Activated gamma-delta T cell treated with anti-CD3 and anti-CD28 coated beads, Interleukin-2, amount 50 U/mL, for 16 hours (primary cell): ENCODE measurements at places on chromosomes 13 and 19.

- DNase-seq: no peak
Measured at GRCh38 chr19:6958791-6959190, 62.4 kb downstream of the MBD3L2B start.

DNA sequence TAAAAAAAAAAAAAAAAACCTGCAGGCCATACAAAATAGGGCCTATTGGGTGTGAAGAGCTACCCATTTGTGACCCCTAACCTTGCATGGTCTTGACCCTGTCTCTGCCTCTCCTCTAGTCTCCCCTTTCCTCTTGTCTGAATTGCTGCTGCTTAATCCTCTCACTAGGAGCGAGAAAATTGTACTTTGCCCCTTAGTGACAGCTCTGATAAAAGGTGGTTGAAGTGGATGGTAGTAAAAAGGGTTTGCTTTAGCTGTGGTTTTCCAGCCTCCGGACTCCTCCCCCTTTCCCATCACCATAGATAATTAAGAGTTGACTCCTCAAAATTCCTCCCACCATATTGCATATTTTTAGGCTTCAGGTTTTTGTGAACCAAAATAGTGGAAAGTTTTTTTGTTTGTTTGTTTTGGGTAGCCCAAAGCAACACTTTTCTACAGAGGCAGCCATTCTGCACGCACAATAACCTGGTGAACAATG lies 23.5 kb downstream of the ACTN4 start:
- no peak for DNase-seq

DNA sequence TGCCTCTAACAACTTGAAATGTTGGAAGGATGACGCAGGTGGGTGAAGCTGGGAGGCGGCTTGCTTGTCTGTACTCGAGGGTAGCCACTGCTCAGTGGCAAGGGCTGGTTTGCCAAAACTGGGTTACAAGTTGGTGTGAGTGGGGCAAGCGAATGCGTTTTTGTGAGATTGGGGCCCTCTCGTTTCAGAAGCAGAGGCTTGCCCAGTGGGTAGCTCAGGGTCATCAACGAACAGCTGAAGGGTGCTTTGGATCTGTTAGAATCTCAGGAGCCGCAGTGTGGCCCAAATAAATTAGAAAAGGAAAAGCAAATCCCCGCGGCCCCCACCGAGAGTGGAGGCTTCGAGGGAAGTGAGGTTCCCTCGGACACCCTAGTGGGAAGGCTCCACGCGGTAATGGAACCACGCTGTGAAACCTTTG lies 7.3 kb downstream of the ATP4B start:
- DNase-seq: no peak

- no peak for DNase-seq
Measured at GRCh38 chr19:13505761-13506470, 363 bp downstream of the CACNA1A start.

- no peak for DNase-seq
Measured at GRCh38 chr13:112954488-112955270, 14.3 kb upstream of the MCF2L start.

GRCh38 chr19:50478901-50479715 lies 2.5 kb upstream of the GARIN5A start:
- no peak for DNase-seq

DNA sequence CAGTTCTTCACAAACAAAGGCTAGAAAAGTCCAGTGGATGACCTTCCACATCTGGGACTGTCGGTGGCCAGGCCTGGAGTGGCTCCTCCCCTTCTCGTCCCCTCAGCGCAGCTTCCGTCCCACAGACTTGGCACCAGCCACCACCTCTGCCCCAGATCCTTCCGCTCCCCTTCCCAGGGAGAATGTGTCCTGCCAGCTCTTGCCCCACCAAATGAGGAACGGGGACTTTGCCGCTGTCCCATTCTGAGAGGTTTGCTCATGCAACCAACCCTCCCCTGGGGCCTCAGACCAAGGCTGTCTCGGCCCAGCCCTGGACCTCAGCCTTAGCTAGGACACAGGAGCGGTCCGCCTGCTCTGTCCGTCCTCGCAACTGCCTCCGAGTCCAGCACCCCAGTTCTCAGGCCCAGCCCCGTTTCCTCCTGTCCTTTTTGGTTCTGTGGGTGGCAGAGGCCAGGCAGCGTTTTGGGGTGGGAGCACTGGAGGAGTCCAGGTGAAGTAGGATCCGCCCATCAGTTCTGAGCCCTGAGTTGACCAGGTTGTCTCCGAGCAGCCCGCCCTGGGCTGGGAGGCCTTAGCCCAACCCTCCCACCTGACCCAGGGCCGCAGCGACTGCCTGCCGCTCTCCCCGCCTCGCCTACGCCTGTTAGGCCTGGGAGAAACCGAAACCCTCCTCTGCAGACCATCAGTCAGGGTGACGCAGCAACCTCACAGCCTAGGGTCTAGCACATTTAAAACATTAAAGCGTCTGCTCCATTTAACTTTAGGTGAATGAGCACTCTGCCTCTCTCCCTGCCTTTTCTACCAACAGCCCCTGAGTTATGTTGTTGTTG lies 284.3 kb downstream of the FOXO1 start:
- DNase-seq: no peak

GRCh38 chr19:11673608-11674041 lies 65.1 kb downstream of the ZNF823 start:
- no peak for DNase-seq

- no peak for DNase-seq
Measured at GRCh38 chr19:50190439-50190891, 13.0 kb upstream of the MYH14 start.

DNA sequence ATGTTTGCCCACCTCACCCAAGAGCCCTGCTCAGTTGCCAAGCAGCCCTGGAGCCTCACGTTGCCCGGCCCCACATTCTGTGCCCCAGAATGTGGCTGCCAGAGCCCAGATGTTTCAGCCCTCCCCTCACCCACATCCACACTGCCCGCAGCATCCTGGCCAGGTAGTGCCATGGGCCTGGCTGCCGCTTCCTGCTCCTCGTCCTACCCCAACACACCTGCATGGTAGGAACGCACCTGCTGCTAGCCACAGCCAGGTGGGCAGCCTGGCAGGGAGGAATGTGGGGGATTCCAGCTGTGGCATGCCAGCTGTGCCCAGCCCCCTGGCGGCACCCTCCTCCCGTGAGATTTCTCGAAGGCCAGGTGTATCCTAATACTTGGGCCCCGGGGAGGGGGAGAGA lies 7.5 kb upstream of the NFIX start:
- no peak for DNase-seq

DNA sequence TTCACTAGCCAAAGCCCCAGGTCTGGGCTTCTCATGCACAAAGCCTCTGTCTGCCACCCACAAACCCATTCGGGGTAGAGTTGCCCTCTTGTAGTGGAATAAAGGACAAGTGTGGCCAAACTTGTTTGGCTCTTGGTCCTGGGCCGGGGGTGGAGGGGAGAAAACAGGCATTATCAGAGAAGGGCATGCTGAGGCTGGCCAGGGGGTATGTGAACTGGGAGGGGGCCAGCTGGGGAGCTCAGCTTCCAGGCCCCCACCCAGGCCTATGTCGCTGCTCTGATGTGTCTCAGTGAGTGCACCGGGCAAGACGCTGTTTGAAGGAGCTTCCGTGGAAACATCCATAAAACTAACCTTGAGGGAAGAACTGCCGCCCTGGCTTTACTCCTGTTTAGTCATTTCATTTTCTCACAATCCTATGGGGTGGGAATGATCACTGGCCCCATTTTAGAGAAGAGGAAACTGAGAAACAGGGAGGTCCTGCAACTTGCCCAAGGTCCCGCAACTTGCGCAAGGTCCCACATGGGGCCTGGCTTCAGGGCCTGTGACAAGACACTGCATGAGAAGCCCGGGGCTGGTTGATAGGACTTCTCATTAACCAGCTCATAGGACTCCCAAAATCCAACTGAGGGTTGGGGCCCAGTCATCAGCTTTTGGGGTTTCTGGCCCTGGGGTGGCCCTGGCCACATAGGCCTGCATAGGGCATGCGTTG lies 30.8 kb downstream of the CCNE1 start:
- DNase-seq: no peak

DNA sequence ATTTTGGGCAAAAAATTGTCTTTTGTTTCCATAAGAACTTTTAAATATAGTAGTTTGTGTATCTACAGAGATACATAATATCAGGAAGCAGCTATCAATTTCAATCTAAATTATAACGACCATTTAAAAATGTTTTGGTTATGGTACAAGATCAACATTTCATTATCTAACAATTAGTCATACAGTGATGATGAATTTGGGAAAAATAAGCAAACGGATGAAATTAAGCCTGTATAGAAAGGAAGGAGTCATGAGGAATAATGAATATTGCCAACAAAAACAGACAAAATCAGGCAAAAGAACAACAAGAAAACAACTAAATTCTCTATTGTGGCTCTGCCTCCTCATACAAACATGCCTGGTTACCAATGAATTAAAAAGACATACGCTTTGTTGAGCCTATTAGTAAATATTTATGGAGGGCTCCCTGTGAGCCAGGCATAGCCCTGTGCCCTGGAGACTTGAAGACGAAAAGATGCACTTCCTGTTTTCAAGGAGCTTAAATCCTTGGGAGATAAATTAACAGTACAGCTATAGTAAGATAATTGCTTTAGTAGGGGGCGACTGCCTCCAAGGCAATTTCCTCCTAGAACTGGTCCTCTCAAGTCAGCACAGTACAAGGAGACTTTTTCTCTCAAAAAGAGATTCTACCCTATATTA lies 73.0 kb downstream of the NALCN start:
- DNase-seq: no peak

DNA sequence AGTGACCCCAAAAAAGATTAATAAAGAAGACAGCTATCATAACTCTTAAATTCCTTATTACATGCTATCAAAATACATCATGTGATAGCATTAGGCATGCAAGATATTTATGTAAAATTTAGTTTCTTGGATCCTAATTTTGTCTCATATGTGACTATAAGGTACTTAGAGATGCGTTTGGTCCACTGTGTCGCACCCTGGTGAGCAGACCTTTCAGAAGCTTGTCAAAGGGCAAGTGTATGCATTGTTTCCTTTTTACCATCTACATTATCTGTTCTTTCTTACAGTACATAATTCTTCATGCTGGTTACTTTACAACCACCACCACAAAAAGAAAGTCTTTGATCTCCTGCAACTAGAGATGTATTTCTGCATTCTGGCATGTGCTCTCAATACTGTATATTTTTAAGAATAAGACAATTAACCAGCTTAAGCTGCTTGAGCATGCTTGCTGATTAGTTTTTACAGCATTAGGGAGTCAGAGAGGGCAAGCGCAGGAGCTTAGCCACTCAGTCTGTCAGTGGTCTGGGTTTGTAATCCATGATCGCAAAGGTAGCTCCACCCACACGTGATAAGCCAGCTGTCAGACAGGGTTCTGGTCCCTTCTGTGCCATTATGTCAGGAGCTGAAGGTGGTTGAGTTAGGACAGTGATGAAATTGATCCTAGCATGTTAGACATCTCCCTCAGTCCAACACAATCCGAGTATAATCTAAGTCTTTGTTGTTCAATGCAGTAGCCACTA lies 500.9 kb downstream of the MYO16 start:
- no peak for DNase-seq

DNA sequence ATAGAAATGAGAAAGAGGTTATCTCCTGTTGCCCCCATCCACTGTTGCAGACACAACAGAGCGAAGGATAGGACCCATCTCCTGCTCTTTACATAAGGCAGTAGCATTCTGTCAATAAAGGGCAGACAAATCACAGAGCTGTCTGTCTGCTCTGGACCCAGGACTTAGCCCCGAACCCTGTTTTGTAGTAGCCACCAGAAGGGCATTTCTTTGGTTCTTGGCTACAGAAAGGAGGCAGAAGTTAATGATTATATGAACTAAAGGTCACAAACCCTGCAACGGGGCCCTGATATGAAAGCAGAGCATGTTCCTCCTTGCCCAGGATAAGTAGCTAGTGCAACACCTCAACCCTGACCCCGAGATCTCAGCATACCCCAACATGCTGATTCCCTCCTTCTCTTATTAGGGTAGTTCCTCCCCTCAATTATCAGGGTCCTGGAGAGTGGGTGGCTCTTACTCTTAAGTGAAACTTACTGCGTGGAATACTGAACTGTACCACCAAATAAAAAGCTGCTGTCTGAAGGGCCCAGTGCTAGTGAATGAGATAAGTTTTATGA lies 680.4 kb upstream of the SPRY2 start:
- no peak for DNase-seq
